ENCODE measurements at places on chromosomes 1 and 21.

- DNase-seq = no peak
These were observed 235.4 kb downstream of the PTPRU start for GRCh38 chr1:29471487-29472313.

DNA sequence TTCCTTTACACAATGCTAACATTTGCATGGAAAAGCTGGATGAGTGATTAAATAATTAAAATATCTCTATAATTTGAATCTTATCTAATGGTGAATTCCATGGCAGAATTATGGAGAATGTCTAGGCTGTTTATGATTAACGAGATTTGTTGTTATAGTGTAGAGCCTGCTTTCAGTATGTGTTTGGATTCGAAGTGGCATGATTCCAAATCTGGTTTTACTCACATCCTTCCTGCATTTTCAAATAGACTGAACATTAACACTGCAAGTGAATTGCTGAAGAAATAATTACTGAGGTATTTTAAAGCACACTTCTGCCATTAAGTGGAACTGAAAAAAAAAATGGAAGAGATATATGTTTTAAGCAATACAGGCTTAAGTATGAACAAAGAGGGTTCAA lies 5.1 kb upstream of the NEK7 start:
- no peak for DNase-seq

GRCh38 chr1:26786437-26787380 lies 1.0 kb upstream of the PIGV start:
- peak; percentile 19 for DNase-seq

DNA sequence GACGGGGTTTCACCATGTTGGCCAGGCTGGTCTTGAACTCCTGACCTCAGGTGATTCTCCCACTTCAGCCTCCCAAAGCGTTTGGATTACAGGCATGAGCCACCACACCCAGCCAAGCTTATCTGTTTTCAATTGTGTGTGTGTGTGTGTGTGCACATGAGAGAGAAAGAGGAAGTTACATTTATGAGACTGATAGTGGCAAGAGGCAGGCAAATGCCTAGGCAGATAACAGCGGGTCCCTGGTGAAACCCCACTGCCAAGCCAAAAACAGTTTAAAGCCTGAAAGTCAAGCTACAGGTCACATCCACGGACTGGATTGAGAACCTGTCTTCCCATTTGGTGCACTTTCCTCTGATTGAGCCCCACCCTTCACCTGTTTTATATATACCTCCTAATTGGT lies 35.1 kb upstream of the IFNGR2 start:
- DNase-seq = no peak
